Left lung (tissue), 14 donors: ENCODE measurements at places on chromosomes 6 and 20. TPM values are rescaled to one million over a fixed set of nuclear protein-coding genes. Genes with fewer than 3 reads are reported as not detected.

DNA sequence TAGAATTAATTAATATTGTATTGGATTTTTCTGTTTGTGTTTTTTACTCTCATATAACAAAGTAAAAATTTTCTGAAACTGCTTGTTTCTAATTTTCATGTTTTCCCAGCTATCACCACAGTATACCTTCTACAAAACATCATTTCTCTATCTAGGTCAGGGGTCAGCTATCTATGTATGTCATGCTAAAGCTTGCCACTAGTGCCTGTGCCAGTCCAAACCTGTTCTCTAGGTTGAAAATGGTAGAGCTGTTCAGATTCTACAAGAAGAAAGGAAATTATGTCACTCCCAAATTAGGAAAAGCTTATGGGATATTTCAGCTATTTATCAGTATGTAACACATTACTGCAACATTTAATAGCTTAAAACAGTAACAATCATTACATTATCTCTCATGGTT, 5.8 kb upstream of the ME1 start:
- no peak for DNase-seq

- no peak for DNase-seq
These were observed 400.2 kb downstream of the KIF16B start for GRCh38 chr20:16173044-16173443.

GRCh38 chr6:166460473-166461437, 78.0 kb upstream of the MPC1 start:
- no peak for DNase-seq

GRCh38 chr20:20740541-20740940, 28.1 kb upstream of the RALGAPA2 start:
- no peak for DNase-seq

DNA sequence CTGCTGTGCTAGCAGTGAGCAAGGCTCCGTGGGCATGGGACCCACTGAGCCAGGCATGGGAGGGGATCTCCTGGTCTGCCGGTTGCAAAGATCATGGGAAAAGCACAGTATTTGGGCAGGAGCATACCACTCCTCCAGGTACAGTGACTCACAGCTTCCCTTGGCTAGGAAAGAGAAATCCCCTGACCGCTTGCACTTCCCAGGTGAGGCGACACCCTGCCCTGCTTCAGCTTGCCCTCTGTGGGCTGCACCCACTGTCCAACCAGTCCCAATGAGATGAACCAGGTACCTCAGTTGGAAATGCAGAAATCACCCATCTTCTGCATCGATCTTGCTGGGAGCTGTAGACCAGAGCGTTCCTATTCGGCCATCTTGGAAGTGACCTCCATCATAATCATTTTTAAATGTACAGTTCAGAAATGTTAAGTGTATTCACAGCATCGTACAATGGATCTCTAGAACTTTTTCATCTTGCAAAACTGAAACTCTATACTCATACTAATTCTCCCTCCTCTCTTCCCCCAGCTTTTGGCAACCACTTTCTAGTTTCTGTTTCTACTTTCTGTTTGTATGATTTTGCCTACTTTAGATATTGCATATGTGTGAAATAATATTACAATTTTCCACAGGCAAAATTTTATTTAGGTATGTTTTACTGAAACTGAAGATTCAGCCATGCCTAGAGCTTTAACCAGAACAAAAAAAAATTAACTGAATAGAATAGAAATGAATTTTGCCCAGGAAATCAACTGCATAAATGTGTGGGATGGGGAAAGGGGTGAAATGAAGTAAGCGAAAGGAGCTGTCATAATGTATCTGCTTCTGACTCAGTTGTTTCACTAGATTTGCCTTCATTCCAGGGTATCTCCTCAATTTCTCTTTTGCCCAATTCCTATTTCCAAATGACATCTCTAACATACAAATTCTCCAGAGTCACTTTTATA, 100.0 kb downstream of the RWDD2A start:
- DNase-seq: no peak

GRCh38 chr6:160764847-160765246, 62.8 kb downstream of the PLG start:
- DNase-seq: no peak

- DNase-seq: no peak
These were observed 113.0 kb downstream of the CHD6 start for GRCh38 chr20:41505184-41505583.

The LINC00237 gene
- not detected for polyA plus RNA-seq

DNA sequence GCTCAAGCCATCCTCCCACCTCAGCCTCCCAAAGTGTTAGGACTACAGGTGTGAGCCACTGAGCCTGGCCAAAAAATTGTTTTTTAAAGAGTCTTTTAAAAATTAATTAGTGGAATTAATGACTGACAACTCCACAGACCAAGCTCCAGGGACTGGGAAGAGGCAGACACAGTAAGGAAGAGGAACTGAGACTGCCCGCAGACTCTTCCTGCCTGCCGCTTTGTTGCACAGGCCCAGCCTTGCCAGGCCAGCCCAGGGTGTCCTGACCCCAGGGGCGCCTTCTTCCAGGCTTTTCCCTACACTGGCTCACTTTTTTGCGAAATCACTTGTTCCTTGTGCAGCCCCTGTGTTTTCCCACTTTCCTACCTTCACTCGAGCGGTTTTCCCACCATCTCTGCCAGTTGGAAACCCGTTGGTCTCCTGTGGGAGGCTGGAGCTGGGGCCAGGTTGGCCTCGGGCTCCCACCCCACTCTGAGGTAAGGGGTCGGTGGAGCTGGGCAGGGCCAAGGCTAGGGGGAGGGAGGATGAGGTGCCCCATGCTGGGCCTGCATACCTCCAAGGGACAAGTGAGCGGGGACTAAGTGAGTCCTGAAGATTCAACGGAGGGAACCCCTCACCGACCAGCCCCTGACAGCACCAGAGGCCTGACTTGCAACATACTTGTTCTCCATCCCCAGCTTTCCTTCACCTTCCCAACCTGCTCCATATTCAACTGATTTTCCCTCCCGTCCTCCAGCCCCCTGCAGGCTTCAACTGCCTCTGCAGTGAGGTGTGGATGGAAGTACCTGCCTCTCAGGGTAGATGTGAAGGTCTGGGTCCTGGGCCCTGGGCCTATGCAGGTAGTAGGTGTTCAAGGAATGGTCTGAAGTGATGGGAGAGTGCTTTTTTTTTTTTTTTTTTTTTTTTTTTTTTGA, 23.5 kb upstream of the SMIM29 start:
- peak; percentile 55 for DNase-seq

- no peak for DNase-seq
These were observed 8.1 kb downstream of the SULF2 start for GRCh38 chr20:47777220-47777619.

GRCh38 chr6:14063756-14064155, 53.8 kb upstream of the CD83 start:
- DNase-seq: no peak

The FAM217A gene
- polyA plus RNA-seq: 3.7 TPM

GRCh38 chr6:135008941-135009290, 45.7 kb downstream of the HBS1L start:
- DNase-seq: no peak

The NEDD9 gene
- polyA plus RNA-seq: 62.3 TPM

GRCh38 chr6:65110031-65110430, 597.0 kb downstream of the EYS start:
- no peak for DNase-seq
